CD4-positive, alpha-beta T cell treated with Interleukin-6 at 100 ng/mL for 8 hours (primary cell): ENCODE measurements at places on chromosomes 3 and 15.
A peak's percentile ranks its signal among the peaks of the same experiment; 100 is the strongest.

DNA sequence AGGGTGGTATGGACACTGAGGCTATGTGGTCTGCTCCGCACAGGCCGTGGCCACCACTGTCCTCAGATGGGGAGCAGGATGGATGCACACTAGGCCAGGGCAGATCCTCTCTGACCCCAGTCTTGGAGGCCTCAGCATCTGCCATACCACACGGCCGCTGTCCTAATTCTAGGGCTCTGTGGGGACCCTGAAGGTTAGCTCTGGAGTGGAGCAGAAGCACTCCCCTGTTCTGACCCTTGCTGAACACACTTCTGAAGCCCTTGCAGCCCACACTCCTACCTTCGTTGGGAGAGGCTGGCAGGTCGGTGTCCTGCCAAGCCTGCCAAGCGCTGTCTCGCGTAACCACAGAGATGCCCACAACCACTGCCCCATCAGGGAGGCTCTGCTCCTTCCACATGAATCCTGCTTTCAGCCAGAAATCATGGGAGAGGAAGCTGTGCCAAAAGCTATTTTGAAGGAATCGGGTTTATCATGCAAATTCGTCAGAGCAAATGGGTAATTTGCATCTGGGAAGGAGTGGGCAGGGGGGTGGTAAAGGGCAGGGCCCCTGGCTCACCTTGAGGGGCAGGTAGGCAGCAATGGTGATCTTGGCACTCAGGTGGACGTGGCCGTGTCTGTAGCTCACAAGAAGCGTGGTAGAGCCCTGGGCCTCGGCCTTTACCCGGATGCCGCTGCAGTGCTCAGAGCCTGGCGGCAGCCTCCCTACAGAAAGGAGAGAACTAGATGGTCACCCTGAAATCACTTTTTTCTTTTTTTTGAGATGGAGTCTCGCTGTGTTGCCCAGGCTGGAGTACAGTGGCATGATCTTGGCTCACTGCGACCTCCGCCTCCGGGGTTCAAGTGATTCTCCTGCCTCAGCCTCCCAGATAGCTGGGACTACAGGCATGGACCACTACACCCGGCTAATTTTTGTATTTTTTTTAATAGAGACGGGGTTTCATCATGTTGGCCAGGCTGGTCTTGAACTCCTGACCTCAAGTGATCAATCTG is 54.4 kb downstream of the NUP210 start:
- no peak for DNase-seq

DNA sequence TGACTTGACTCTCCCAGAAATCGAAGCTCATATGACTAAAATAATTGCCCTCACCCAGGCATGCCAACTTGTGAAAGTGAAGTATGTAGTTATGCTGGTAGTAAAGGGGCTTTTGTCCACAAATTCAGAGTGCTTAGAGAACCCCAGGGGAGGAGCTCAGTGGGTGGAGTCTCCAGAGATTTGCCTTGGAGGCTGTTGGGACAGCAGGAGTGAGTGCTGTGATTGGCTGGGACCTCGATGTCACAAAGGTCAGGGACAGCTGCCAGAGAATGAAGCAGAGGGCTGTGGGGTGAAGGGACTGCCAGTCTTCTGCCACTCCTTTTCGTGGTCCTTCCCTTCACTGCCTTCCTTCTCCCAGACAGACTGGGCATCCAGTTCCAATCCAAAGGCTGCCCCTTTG is 49.8 kb downstream of the ZNF445 start:
- DNase-seq, result no peak

DNA sequence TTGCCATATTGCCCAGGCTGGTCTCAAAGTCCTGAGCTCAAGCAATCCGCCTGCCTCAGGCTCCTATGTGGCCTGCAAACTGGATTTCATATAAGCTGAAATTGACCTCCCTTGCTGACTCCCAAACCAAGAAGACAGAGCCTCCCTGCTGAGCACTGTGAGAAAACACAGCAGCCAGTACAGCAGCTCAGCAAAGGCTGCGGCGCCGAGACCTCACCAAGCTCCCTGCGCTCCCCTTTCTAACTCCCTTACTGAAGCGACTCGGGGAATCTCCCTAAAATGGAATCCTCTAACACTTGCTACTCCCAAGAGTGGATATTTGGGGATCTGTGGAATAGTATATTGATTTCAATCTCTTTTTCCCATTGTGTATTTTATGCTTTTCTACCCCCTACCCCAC is 34.6 kb downstream of the MUC20 start:
- DNase-seq, result no peak

DNA sequence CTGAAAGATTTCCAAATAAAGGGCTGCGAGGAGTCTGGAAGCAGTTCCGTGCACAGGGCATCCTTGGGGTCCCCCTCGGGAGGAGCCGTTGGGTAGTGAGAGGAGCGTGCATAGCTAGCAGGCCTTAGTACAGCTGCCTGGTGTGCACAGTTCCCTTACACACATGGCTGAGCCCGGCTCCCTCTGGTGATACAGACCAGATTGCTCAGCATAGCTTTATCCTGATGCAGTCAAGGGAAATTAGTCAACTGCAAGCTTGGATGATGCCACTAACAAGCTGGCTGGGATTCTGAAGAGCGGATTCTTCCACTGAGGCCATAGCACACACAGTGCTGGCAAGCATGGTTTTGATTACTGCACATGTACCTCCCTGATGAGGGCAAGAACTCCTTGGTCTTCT is 349.4 kb downstream of the LRTM1 start:
- no peak for DNase-seq

DNA sequence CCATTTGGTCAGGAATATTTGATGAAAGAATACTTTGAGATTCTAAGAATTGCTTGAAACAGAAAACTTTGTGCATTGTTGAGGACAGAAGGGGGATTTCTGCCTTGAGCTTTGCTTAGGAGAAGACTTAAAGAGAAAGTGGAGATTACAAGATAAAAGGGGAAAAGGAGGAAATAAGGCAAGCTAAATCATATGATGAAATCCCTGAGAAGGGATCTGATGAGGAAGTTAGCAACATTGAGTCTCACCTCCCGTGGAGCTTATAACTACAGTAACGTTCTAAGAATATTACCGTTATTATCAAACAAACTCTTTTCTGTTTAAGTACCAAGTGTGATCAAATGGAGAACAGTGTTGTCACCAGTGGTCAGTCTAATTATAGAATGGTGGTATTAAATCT is 414.7 kb upstream of the NAALADL2 start:
- no peak for DNase-seq

- no peak for DNase-seq
These were observed 12.6 kb downstream of the ALAS1 start for GRCh38 chr3:52210550-52211046.

DNA sequence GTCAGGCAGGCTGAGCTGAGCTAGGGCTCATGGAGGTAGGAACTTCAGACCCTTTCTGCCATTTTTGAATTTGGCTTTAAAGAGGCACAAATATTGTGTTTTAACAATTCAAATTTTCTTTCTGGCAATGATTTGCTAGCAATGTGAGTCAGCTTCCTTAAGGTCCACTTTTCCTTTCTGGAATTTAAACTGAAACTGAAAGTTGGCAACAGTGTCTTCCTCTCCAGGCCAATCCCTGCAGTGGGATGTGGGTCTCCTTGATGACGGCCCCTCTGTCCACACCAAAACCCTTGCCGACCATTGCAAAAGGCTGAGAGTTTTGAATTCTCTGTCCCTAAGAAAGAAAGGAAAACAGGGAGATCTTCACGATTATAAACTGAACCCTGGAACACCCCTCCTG is 27.1 kb downstream of the RPSA start:
- no peak for DNase-seq

DNA sequence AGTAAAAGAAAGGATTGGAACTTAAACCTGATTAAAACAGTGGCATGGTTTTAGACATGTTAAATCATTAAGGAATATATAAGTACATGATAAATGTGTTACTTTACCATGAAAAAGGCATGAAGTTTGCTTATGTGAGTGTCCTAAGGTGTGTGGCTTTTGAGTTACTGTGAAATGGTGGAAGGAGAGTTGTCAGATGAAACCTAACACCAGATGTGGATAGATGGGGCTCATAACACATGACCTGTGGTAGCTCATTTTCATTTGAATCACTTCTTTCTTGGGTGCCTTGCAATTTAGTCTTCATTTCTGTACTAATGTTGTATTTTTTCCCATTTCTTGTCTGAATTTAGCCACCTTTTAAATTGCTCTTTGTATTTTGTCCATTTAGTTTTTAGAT is 13.0 kb downstream of the MEF2A start:
- DNase-seq, result no peak

GRCh38 chr3:52088445-52089367 is 32.3 kb upstream of the DUSP7 start:
- no peak for DNase-seq

DNA sequence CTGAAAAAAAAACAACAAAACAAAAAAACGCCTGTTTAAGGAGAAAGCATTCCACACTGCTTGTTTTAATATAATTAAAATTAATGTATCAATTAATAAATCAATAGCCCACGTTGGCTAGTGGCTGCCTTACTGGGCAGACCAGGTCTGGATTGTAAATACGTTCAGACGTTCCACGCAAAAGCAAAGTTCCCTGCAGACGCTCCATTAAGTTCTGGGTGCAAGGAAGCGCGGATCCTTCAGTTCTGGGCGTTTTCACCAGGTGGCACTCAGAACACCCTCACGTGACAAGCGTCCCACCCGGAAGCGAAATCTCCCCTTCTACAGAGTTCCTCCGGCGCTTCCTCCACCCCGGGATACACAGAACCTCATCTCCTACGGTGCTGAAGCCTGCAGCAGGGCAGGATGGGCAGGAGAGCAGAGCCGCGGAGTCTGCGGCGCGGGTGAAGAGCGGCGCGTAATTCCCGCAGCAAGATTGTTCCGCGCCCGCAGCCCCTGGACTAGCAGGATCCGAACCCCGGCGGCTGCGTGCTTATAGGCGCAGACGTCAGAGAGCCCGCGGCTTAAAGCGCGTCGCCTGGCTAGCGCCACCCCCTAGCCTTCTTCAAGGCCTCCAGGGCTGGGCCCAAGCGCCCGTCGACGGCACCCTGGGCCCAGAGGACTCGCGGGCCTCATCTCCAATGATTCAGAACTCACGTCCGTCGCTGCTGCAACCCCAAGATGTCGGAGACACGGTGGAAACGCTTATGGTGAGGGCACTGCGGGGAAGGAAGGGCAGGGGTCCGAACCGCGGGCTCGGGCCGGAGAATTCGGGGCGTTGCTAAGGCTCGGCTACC is at the start of gene SLC25A38:
TSS of gene SLC25A38 (plus strand) at position 326 of the 836 bp plus-strand sequence. CDS start at position 681, 355 bp downstream.
- DNase-seq, result peak; percentile 74

DNA sequence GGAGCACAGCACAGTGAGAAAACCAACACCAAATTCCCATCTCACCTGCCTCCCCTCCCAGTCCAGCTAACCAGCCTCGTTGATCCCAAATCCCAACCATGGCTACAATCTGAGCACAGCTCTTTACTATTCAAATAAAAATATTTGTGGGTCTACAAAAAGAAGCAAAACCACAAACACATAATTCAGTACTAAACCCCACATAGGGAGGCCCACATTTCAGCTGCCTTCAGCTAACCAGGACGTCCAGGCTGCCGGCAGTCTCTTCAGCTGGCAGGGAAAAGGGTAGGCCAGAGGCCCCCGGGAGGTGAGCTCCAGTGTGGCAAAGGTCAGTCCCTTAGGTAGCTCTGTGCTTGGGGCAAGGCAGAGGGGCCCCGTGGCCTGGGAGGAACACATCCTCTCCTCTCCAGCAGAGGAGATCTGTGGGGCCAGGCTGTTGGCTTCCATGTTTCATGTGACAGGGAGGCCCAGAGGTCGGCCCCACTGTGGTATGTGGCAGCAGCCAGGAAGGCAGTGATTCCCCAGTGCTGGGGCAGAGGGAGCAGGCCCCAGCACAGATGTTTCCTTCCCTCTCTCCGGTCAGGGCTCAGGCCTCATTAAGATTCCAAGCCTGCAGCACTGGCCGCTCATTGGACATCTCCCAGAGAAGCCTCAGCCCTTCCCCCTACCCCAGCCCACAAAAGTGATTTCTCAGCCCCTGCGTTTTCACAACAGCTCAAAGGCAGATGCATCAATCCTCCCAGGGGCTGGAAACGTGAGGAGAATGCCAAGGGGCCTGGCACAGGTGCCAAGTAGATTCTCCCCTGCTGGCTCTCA is 381.4 kb downstream of the NTRK3 start:
- no peak for DNase-seq

- no peak for DNase-seq
These were observed 122.0 kb upstream of the PROK2 start for GRCh38 chr3:71906976-71907375.

DNA sequence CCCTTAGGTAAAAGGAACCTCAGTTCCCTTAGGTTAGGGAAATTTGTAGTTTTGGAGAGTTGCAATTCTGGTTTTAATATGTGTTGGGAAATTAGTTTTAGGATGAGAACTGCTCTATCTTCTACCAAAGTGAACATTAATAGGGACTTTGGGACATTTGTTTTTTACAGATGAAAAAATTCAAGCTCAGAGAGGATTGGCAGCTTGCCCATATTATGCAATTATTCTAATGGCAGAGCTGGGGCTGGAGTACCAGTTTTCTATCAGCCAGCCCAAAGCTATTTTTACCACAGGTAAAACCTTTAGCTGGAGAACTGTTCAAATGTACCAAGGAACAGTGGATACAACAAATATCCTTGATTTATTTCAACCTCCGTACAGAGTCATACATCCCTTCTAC is 127.0 kb downstream of the CPNE4 start:
- no peak for DNase-seq

GRCh38 chr15:77083381-77084160 is 12.7 kb upstream of the TSPAN3 start:
- peak; percentile 64 for DNase-seq

DNA sequence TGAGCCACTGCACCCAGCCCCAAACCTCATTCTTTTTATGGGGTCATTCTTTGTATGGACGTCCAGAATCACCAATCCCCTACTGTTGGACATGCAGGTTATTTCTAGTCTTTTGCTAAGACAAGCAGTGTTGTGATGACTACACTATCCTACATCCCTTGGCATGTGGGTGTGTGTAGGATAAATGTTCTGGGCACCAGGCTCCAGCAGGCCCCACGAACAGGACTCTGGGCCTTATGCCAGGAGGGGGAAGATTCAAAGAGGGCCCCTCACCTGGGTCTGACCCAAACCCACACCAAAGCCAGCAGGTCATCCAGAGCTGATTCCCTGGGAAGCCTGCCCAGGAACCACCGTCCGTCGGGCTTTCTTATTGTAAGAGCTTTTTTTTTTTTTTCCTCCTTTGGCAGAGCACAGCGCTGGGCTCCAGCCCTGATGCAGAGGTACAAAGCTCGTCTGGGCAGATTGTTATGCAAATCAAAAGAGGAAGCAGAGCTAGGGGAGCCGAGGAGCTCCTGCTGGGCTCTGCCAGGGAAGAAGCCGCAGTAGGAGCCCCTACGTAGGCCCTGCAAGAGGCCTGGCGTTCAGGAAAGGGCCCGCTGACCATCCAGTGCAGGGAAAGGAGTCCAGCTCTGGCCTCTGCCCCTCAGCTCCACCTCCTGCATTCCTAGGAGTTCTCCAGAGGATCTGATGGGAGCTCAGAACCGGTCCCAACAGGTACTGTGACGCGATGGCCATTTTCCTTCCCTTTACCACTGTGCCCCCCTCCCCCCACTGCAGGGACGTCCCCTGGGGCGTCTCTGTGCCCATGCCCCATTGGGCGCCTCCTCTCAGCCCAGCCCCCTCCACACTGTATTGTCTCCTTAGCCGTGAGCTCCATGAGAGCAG is 29.0 kb upstream of the FURIN start:
- no peak for DNase-seq

- no peak for DNase-seq
These were observed 23.9 kb upstream of the CTNNB1 start for GRCh38 chr3:41175365-41175764.

- no peak for DNase-seq
These were observed 17.6 kb downstream of the MUC13 start for GRCh38 chr3:124916837-124917409.

- DNase-seq, result no peak
These were observed 65.6 kb downstream of the ABTB1 start for GRCh38 chr3:127738192-127738840.

GRCh38 chr3:98215051-98215450 is 48.6 kb downstream of the OR5H15 start:
- no peak for DNase-seq

GRCh38 chr3:155635056-155635455 is 109.8 kb downstream of the PLCH1 start:
- DNase-seq, result no peak
